Hematopoietic multipotent progenitor cell treated with erythropoietin and hydrocortisone succinate and interleukin-3 and kit ligand, for 8 days (in vitro differentiated cells): ENCODE measurements at places on chromosomes 4 and X.
A peak's percentile ranks its signal among the peaks of the same experiment; 100 is the strongest.

DNA sequence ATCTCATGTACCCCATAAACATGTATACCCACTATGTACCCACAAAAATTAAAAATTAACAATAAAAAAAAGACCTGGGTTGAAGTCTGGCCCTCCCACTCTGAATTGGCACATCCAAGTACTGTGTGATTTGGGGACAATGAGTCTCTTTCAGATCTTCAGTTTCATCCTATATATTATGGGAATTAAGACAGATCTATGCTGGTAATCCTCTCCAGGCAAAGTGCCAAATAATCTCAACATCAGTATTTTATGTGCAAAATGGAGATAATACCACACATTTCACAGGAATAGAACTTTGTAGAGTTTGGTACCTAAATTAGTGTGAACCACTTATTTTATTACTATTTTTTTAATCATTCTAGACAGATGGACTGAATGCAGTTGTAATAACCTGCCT lies 11.0 kb upstream of the SCD5 start:
- peak; percentile 22 for DNase-seq

GRCh38 chr4:26367811-26368210 lies 47.0 kb downstream of the RBPJ start:
- no peak for DNase-seq

DNA sequence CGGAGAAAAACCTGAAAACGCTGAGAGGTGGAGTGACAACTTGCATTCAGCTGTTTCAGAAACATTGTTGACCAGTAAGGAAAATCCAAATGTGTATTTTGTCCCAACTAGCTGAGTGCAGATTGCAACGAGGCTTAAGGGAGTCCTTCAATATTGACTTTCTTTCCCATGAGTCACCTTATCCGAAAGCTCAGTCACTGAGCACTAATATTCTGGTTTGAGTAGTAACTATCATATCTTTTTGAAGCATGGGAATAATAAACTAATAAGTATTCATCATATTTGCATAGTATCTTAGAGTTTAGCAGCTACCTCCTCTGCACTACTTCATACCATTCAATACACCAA lies 604.3 kb downstream of the PACRGL start:
- DNase-seq = no peak

- DNase-seq = peak; percentile 59
These were observed 10.2 kb downstream of the GAK start for GRCh38 chr4:921830-922331.

DNA sequence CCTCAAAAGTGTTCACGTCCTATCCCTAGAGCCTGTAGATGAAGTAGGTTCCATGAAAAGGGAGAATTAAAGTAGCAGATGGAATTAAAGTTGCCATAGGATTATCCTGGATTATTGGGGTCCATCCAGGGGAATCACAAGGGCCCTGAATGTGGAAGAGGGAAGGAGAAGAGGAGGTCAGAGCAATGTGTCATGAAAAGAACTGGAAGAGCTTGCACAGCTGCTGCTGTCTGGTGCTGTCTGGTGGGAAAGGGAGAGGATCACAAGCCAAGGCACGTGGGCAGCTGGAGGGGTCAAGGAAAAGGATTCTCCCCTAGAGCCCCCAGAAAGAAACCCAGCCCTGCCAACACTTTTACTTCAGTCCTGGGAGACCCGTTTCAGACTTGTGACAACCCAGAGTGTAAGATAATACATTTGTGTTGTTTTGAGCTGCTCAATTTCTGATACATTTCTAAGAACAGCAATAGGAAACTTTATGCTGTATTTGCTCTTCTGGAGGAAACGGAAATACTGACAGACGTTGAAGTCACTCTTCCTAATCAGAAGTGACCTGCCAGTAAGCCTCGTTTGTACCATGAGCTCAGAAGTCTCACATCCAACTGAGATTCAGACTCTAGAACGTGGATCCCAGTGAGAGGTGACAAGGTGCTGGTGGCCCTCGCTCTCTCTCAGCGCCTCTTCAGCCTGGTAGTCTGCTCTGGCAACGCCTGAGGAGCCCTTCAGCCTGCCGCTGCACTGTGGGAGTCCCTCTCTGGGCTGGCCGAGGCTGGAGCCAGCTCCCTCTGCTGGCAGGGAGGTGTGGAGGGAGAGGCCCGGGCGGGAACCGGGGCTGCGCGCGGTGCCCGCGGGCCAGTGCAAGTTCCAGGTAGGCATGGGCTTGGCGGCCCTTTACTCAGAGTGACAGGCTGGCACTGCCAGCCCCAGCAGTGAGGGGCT lies 34.7 kb upstream of the ENPP6 start:
- no peak for DNase-seq

GRCh38 chrX:19566359-19567222 lies 51.3 kb upstream of the MAP3K15 start:
- no peak for DNase-seq

DNA sequence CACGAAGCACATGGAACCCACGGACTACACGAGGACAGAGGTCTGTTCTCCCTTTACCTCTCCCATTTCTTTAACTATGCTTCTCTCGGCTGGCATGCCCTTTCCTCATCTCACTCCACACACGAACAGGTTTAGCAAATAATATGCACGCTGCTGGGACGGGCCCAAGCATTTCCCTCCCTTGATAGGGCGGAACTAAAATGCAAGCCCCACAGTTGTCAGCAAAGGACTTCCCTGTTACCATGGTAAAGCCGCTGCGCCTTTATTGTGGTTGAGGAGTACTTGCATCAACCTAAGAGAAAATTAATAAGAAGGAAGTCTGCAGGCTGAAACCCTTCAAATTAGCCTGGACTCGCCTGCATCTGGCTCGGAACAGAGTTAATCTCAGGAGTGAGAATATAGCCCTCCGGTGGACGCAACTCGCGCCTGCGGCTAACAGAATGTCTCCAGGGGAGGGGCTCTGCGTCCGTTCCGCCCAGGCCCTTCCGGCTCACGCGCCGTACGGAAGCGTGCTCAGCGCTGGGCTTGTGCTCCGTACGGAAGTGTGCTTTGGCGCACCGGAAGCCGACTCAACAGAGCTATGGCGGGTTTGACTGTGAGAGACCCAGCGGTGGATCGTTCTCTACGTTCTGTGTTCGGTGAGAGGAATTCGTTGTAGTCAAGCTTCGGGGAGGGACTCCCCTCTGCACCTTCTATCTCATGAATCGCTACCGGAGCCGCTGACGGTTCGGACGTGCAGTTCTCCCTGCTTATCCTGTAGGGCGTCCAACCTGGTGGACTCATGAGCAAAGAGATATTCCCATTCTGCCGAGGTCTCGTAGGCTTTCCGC lies at the start of gene CSTF2:
Gene CSTF2 (plus strand): TSS at position 555 of the 830 bp plus-strand sequence. CDS start 26 bp downstream, at position 581.
- DNase-seq = peak; percentile 88

DNA sequence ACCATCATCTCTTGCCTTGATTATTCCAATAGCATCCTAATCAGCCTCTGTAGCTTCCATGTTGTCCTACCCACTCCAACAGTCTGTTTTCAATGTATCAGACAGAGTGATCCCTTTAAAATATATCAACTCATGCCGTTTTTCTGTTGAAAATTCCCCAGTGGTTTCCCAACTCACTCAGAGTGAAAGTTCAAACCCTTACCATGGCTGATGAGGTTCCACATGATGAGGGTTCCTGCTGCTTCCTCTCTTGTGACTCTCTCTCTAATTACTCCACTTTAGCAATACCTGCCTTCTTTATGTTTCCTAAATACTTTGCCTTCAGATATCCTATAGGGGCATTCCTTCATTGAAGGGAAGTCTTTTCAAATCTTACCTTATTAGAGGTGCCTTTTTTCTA lies 334.7 kb downstream of the PPP1R2C start:
- DNase-seq = no peak

- no peak for DNase-seq
These were observed 1477.4 kb downstream of the ARAP2 start for GRCh38 chr4:34766935-34767334.

DNA sequence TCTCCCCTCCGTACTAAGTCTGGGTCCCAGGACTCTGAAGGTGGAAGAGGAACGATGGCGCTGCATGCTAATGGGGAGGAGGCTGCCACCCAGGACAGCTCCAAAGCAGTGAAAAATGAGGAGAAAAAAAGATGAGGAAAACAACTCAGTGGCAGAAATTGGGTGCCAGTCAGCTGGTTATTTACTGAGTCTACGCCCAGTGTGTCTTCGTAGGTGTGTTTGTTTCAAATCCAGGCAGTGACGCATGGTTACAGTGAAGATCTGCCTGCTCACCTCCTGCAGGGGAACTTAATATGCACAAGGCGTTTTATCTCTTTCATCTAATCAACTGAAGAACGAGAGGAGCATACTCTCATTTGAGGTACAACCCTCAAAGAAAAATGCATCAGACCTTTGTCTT lies 70.9 kb upstream of the FBXW7 start:
- DNase-seq = no peak

DNA sequence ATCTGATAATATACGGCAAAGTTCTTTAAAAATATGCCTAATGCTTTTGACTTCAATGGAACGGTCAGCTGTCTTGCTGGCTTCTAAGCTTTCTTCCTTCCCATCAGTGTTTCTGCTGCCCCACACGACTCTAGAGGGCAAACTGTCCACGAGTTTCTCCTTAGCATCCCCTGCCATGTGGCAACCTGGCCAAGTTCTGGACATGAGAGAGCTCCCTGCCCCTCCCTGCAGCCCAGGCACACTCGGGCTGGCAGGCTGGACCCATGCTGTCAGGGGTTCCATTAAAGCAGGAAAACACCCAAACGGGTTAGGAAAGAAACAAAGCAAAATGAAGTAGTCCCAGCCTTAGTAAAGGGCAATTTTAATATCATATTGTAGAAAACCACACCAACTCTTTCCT lies 38.8 kb downstream of the KDR start:
- no peak for DNase-seq

DNA sequence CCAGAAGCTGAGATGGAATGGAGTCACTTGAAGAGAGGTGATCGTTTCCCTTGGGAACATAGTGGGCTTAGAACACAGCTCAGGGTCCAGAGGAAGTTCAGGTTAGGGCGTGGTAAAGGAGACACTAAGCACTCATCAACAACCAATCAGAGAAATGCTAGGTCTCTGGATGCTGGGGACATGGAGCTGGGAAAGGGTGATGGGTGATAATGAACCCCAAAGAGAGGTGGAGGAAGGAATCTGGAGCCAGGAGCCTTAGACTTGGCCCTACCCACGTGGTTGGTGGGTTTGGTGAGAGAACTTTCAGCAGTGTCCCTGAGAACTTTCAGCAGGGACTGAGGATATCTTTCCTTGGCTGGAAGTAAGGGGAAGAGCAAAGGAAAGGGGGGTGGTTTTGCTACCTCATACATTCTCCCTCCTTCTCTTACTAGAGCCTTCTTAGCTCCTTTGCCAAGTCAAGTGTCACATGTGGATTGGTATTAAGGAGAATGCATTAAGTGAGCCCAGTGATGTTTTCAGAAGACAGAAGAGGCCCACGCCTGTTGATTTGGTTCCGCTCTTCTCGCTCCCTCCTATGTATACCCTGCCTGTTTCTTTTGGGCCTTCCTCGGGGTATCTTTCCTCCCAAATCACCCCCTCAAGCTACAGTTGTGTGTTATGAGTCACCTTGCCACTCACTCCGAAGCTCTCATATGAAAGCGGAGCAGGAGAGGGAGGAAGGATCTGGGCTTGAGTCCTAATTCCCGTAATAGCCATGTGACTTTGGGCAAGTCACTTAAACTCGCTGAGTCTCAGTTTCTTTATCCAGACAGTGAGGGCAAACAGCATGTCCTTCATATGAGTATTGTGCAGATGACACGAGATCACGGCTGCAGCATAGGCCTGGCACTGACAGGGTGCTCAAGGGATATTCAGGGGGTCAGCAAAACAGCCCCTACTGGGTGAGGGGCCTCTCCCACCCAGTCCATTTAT lies 63.1 kb downstream of the TSC22D3 start:
- no peak for DNase-seq

DNA sequence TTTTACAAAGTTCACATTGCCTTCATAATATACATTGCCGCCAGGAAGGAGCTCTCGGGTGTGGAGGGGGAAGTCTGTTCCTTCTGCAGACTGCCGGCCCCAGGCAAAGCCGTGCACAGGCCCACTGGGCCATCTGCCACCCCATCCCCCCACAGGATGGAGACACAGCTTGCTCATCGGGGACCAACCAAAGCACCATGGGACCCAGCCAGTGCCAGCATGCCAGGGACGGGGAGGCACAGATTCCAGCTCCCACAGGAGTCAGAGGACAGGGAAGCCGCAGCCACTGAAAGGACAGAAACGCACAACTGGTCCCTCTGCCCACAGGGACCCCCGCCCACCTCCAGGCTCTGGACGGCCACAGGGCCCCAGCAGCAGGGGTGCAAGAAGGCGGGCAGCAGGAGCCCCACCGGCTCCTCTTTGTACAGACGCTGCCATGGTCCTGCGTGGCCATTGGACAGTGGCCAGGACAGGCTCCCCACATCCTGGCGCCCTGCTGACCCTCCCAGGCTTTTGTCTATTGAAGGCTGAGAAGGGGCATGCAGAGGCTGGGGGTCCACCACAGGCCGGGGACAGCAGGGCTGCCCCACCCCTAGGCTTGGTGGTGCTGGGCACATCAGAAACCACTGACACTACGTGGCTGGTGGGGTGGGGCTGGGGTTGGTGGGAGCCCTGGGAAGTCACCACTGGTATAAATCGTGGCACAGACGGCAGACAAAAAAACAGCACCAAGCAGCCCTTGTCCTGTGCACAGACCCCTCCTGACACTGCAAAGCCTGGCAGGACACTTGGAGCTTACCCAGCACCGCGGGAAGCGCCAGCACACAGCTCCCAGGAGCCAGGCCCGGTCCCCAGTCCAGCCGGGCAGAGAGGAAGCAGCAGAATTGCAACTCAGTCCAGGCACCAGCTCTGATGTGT lies 89.0 kb downstream of the FAM53A start:
- DNase-seq = no peak

DNA sequence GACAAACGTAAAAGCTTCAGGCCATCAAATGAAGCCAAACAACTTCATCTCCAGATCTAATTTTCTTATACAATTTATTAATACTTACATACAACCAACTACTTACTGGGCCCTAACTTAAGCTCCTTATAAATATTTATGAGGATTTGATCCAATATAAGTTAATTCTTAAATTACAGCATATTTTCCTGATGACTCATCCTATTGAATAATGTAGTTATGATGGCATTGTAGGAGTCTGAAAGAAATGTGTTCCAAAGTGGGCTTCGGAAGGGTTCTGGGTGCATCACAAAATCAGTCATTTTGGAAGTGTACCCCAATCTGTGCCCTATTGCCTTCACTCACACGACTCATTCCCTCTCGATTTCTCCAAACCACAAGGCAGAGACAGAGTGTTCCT lies 455.1 kb upstream of the CTSO start:
- DNase-seq = no peak

GRCh38 chr4:136881666-136882065 lies 650.6 kb downstream of the PCDH18 start:
- DNase-seq = no peak

GRCh38 chrX:42090395-42090794 lies 167.0 kb upstream of the CASK start:
- DNase-seq = no peak

DNA sequence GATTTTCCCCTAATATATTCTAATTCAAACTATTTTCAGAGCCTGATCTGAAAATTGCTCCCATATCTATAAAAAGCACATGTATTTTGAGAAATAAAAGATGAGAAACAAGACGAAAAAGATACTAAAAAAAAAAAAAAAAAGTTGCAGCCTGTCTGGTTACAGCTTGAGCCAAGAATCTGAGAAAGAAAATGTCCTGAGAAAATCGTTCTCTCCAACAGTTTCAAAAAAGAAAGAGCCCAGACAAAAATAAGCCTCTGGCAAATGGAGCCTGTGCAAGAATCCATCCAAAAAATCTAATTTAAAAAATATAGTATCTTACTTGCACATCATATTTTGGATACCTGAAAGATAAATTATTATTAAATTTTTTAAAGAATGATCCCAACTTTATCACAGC lies 163.0 kb upstream of the TBL1X start:
- DNase-seq = no peak
